ENCODE measurements at places on chromosomes 3 and 15. TPM values are rescaled to one million over a fixed set of nuclear protein-coding genes. Genes with fewer than 3 reads are reported as not detected.
A peak's percentile ranks its signal among the peaks of the same experiment; 100 is the strongest.

WNT7A gene
- polyA plus RNA-seq: not detected

EBLN2 gene
- 1.4 TPM for polyA plus RNA-seq

ARID3B gene
- 3.7 TPM for polyA plus RNA-seq

STRIT1 gene
- polyA plus RNA-seq: not detected

DNA sequence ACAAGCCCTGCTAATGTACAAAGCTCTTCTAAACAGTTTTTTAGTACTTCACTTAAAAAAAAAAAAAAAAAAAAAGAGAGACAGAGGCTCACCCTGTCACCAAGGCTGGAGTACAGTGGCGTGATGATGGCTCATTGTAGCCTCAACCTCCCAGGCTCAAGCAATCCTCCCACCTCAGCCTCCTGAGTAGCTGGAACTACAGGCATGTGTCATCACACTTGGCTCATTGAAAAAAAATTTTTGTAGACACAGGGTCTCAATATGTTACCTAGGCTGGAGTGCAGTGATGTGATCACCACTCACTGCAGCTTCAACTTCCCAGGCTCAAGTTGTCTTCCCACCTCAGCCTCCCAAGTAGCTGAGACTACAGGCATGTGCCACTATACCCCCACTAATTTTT, 47.6 kb upstream of the HEG1 start:
- DNase-seq: no peak

- no peak for DNase-seq
Observed at GRCh38 chr15:79017953-79018352, 72.6 kb downstream of the RASGRF1 start.

DNA sequence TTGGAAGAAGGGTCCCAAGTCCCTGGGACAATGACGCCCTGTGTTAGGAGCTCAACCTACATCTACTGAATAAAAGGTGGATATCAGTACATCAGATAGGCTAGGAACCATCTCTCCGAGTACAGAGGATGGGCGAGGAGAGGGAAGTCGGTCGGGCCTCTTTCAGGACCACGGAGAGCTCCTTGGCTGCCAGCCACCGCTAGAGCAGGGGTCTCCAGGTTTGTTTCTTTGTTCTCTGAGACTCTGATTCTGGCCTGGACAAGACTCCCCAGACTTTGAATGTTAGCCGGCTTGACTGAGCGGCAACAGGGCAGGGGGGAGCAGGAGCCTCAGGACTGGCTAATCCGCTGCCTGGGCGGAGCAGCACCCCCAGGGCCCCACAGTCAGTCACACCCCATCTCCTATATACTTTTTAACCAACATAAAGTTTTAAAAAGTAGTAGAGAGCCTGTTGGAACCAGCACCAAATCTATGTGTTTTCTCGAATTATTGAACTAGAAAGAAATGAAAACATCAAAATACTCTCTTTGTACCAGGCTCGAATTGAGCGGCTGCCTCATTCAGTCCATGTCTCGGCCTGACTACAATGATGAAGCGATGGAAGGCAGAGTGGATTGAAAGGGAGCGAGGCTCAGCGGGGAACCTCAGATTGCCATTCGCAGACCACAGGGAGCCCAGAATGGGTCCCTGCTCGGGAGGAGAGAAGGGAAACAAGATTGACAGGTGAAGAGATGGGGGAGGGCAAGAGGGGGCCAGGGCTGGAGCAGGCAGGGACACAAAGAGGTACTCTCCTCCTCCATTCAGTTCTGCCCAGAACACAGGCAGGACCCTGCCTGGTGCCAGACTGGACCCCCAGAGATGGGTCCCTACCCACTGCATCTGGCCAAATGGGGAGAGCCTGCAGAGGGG, 131.6 kb downstream of the TPRA1 start:
- no peak for DNase-seq

- peak; percentile 84 for DNase-seq
Observed at GRCh38 chr3:128408693-128409623, 57.7 kb downstream of the DNAJB8 start.

DNA sequence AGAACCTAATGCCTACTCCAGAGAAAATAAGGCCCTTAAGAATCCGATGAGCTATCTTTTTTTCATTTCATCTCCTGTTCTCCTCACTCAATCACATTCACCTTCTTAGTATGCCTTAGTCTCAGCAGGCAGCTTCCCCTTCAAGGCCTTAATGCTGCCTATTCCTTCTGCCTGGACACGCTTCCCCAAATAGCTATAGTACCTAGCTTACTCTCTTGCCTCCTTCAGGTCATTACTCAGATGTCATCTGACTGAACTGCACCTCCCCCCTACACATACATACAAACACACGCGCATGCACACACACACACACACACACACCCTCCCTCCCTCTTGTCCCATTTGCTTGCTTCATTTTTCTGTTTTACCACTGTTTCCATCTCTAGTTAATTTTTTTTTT, 191.5 kb upstream of the MLF1 start:
- no peak for DNase-seq

GRCh38 chr15:66019368-66019767, 150.1 kb downstream of the RAB11A start:
- DNase-seq: no peak

GRCh38 chr3:194043516-194043915, 92.4 kb upstream of the HES1 start:
- no peak for DNase-seq

- DNase-seq: no peak
Observed at GRCh38 chr3:153311541-153311940, 149.5 kb downstream of the RAP2B start.

DNA sequence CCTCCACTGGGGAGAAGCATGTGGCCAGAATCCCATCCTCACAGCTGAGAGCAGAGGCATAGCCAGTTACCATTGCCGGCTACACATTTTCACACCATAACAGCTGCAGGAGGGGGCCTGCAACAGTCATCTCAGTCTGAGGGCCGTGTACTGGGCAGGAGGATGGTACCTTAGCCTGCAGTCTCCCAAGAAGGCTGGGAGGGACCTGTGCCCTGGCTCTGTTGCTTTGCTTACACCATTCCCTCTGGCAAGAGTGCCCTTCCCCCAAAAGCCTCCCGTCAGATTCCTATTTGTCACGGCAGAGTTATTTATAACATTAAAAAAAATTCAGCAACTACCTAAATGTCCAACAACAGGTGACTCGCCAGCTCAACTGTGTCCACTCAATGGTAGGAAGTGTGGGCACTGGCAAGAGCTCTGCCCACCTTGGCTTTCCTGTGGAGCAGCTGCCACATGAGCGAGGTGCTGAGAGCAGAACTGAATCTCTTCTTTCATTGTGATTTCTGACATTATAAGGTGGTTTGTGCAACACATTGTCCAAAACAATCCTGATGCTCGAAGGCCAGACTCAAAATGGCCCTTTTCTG, 4.4 kb downstream of the CAMKV start:
- DNase-seq: no peak

GRCh38 chr15:87461631-87462030, 794.9 kb downstream of the NTRK3 start:
- no peak for DNase-seq

- DNase-seq: no peak
Observed at GRCh38 chr3:7700977-7701376, 800.6 kb upstream of the LMCD1 start.

- DNase-seq: no peak
Observed at GRCh38 chr3:107496855-107497254, 25.9 kb upstream of the BBX start.
